ENCODE measurements at places on chromosomes 1 and 21.

DNA sequence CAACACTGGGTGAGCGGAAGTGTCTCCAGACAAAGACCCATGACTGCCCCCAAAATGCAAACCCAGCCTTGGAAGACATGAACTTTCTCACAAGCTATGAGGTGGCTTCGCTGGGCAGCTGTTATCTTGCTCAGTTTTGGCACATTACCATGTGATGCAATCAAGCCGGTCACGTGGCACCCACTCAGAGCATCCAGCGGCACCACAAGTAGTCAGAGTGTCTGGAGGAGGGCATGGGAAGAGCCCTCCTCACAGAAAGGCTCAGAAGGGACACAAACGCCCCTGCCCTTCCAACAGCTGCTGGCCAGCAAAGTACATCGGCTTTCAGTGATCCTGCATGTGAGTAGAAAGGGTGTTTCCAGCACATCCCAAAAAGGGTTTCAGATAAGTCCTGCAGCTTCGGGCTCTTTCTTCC is 145.5 kb upstream of the IRF2BP2 start:
- DNase-seq = no peak

GRCh38 chr1:236904892-236905741 is 99.1 kb downstream of the MT1HL1 start:
- no peak for DNase-seq

GRCh38 chr1:240194120-240194519 is 102.4 kb downstream of the FMN2 start:
- DNase-seq = no peak

DNA sequence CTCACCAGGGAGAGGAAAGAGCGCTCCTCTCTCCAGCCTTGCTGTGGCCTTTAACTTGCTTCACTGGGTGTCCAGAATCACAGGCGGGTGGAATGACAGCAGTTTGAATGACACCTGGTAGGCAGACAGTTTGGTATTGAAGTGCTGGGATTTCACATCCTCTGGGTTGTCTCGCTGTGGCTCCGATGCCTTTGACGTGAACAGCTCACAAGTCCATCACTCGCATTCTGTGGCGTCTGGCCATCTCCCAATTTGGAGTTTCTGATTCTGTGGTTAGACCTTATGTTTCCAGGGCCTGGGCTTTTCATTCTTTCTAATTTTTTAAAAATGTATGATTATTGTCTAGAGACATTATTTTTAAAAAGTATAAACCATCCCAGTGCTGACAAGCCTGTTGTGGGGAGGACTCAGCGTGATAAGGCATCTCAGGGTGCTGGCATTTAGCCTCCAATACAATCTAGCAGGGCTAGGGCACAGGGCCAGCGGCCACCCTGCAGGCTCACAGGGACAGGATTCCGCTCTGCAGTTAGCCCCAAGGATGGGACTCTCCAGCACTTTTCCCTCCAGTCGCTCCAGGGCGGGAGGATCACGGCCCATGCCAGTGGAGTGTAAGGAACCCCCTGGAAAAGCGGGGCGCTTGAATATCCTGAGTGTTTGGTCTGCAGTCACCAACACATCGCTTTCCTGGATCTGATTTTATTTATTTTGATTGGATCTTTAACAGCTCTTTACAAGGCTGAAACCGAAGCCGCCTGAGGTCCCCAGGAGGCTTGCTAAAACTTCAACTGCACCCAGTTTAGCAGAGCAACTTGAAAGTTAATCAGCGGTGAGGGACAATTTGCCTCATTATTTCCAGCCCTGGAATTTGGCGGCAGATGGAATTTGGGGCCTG is 178.3 kb downstream of the TRABD2B start:
- no peak for DNase-seq

- DNase-seq = no peak
Observed at GRCh38 chr21:36636016-36636415, 62.9 kb upstream of the SIM2 start.

DNA sequence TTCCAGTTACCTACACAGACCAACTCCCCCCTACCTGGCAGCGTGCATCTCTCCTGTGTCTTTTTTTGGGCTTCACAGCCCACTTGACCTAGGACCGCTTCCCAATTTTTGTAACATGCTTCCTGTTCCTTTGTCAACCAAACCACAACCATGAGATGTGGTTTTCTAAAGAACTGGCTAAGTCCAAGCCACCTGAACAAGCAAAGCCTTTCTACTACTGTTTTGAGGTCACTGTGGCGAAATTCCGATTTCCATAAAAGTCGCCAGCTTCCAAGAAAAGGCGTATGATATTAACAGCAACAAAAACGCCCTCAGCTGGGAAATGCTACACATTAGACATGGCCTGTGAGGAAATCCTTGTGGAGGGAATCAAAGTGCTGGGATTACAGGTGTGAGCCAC is 12.7 kb upstream of the AK2 start:
- no peak for DNase-seq

- no peak for DNase-seq
Observed at GRCh38 chr1:9602794-9603167, 14.1 kb downstream of the TMEM201 start.

GRCh38 chr1:9715536-9716226 is 64.2 kb downstream of the PIK3CD start:
- DNase-seq = no peak

DNA sequence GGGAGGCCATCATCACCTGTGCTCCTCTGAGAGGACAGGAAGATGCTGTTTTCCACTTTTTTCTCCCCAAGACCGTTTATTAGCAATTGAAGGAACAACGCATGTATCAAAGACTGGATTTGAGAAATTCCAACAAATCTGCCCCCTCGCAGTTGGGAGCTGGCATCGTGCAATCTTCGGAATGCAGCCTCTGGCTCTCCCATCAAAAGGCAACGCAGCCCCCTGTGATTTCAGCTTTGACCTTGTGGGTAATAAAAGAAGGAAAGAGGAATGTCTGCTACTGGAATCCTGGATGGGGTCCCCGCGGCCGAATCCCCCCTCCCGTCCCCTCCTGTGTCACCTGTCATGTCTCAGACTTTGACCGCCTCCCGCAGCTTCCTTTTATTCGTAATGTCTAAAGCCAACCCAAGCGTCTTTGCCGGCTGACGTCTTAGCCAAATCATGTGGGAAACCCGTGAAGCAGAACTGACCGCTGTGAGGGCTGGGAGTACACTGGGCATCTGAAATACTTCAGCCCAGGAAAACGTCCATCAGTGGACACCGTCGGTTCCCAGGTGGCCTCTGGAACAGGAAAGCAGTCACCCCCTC is 101.5 kb downstream of the WDR4 start:
- no peak for DNase-seq

- DNase-seq = no peak
Observed at GRCh38 chr1:29635501-29636263, 399.4 kb downstream of the PTPRU start.

- DNase-seq = no peak
Observed at GRCh38 chr1:174407665-174408064, 40.1 kb upstream of the GPR52 start.

DNA sequence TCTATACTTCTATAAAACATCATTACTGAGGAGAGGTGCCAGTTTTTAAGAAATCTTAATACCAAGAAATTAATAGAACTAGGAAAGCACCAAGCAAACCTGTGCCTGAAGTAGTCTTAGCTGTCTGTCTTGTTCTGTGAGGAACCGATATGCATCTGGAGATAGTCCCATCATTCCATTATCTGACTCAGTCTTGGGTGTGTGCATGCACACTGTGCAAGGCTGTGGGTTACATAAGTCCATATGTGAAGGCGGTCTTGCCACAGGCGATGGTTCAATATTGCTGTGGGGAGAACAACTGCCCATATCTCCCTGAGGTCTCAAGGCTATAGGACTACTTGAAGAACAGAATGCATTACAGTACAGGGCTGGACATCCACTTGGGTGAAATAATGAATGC is 33.8 kb downstream of the STIL start:
- DNase-seq = no peak

- no peak for DNase-seq
Observed at GRCh38 chr1:119286587-119287181, 81.9 kb upstream of the HAO2 start.

GRCh38 chr1:33438364-33439160 is 7.7 kb upstream of the PHC2 start:
- no peak for DNase-seq

GRCh38 chr1:63818567-63819325 is 44.9 kb downstream of the ROR1 start:
- DNase-seq = no peak

GRCh38 chr1:19859876-19860275 is 22.3 kb upstream of the OTUD3 start:
- DNase-seq = no peak

DNA sequence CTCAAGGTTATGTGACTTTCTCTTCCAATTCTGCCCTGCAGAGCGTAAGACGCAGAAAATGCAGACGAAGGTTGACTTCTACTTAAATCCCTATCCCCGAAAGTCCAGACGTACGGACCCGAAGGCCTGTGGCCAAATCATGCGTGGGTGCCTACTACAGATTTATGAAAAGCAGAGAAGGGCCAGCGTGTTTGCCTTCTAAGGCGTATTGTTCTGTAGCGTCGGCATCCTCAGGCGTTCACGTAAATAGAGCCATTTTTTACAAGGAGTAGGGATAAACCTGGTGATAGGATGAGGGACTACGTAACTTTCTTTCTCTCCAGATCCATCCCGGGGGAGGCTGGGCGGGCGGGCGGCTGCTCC is 222 bp upstream of the GIPC2 start:
- DNase-seq = no peak

DNA sequence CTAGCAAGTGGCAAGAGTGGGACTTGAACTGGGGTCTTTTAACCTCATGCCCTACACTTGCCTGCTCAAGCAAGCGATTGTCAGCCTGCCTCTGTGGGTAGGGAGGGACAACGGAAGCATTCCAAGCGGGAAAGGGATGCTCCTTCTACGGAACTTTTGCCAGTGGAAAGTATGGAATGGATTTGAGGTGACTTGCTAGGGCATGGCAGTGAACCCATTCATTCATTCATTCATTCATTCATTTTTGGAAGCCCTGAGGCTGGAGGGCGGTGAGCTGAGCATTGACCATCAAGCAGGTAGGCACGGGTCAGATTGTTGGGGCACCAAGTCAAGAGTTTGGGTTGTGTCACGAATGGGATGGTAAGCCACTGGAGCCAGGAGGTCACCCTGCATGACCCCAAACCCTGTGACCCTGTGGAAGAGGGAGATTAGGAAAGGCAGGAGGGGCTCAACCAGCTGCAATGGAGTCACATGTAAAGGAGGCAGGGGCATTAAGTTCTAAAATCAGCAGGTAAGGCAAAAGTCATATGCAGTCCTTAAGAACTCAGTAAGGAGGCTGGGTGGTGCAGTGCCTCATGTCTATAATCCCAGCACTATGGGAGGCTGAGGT is 11.8 kb upstream of the CITED4 start:
- DNase-seq = no peak

- no peak for DNase-seq
Observed at GRCh38 chr1:9728451-9729295, 77.1 kb downstream of the PIK3CD start.

GRCh38 chr1:81834921-81835698 is 34.4 kb downstream of the ADGRL2 start:
- DNase-seq = no peak

- DNase-seq = no peak
Observed at GRCh38 chr1:231729544-231729943, 103.0 kb downstream of the DISC1 start.

- DNase-seq = no peak
Observed at GRCh38 chr1:19514391-19514831, 29.1 kb upstream of the CAPZB start.

DNA sequence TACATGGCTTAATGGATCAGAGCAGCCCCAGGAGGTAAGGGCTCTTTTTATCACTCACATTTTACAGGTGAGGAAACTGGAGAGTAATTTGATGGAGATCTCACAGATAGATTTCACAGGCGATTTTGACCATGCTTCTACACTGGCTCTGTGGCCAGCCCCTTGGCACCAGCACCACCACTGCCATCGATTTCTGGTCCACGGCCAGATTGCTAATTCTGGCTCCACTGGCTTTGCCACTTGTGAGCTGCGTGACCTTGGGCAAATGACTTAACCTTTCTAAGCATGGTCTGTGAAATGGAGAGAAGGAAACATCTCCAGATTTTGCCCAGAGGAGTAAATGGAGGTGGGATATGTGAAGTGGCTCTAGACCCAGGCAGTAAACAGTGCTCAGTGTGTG is 32.6 kb downstream of the KCNC4 start:
- DNase-seq = no peak

GRCh38 chr1:232550007-232550406 is 79.9 kb downstream of the SIPA1L2 start:
- DNase-seq = no peak

DNA sequence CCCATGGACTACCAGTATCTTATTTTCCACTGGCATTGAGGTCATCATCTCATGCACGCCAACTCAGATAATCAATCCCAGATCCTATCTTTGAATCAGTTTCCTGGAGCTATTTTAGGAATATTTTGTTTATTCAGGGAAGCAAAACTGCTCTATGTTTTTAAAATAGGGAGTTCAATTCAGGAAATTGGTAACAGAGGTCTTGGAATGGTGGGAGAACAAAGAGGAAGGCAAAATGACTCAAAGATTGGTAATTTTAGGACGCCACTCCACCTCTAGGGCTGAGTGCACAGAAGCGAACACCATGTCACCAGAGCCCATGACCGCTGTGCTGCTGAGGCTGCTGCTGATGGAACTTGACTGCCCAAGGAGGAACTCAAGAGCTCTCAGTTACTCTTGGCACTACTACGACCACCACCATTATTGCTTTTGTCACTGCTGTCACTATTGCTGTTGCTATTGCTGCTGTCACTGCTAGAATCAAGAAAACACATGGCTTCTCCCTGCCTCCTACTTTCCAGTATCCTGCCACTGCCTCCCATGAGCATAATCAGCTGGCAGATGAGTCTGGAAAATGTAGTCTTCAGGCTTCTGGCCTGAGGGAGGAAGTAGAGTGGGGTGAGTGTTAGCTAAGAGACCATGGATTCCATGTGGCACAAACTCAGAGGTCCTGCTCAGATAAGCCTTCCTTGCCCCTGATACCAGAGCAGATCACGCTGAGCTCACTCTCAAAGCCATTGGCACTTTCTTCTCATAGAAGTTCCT is 71.6 kb upstream of the CNIH3 start:
- no peak for DNase-seq

DNA sequence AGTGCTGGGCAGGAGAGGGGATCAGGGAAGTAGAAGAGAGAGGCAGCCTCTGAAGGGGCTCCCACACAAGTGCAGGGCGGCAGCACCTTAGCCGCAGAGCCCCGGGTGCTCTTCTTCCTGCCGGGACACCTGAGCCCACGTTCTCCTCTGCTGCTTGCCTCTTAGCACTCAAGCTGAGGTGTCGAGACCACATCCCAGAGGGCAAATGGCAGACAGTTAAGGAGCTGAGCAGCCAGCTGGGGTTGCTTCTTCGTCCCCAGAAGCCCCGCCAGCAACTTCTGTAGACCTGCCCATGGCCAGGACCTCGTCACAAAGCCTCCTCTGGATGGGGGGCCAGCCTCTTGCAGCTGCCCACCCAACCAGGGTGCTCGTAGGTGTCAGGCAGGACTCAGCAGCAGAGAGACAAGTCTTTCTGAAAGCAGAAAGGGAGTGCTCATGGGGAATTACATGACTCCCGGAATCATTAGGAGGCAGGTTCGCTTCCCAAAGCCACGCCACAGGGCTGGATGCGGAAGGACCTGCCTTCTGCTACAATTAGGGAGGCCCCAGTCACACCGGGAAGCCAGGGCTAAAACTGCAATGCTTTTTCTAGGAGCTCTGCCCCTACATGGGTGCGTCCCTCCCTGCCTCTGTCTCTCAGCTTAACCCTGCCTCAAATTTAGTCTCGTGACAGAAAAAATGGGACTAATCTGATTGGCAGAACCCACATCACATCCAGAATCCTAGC is 141.4 kb upstream of the RAB4A start:
- no peak for DNase-seq

Measured in NCI-H748 treated with DMSO at 0.1 percent for 48 hours (cell line).